ENCODE measurements at places on chromosomes 1 and 21. TPM values are rescaled to one million over a fixed set of nuclear protein-coding genes. Genes with fewer than 3 reads are reported as not detected.

- no peak for DNase-seq
These were observed 4.2 kb downstream of the RCAN3 start for GRCh38 chr1:24506691-24507381.

DNA sequence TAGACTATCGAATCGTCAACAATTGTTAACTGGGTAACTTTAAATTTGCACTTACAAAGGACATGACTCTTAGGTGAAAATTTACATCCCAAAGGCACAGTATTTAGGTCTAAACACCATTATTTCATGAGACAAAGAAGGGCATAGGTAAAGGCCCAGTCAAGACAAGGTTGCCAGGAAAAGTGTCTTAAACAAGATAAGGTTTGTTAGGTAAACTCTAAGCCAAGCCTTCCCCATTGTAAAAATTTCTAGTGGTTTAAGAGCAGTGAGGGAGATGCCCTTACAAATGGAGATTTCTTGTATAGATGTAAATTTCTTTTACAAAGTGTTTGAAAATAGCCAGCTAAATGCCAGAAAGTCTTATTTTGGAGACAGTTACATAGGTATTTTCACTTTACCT, 36.9 kb upstream of the FNBP1L start:
- DNase-seq, result no peak

GRCh38 chr1:67750691-67751054, 65.7 kb downstream of the GADD45A start:
- DNase-seq, result no peak

GRCh38 chr1:36516372-36517010, 33.8 kb upstream of the CSF3R start:
- DNase-seq, result no peak

GRCh38 chr1:168509875-168510791, 33.7 kb downstream of the XCL2 start:
- DNase-seq, result no peak

DNA sequence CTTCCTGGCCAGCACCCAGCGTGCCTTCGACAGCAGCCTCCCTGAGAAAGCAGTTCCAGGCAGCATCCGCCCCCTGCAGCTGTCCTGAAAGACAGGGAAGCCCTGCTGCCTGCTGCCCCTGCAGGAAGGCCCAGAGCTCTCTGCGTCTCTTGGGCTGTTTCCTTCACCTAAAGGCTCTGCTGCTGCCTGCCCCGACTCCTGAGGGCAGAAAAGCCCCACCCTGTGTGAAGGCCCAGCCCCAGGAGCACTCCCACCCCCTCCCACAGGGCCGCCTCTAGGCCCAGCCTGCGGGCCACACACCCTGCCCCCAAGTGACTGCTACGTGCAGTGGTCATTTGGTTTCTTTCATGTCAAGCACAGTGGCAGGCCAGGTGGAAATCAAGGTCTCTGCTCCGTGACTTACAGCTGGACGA, 12.4 kb downstream of the RIPK4 start:
- no peak for DNase-seq

- DNase-seq, result no peak
These were observed 68.9 kb downstream of the SNRPE start for GRCh38 chr1:203930342-203930741.

DNA sequence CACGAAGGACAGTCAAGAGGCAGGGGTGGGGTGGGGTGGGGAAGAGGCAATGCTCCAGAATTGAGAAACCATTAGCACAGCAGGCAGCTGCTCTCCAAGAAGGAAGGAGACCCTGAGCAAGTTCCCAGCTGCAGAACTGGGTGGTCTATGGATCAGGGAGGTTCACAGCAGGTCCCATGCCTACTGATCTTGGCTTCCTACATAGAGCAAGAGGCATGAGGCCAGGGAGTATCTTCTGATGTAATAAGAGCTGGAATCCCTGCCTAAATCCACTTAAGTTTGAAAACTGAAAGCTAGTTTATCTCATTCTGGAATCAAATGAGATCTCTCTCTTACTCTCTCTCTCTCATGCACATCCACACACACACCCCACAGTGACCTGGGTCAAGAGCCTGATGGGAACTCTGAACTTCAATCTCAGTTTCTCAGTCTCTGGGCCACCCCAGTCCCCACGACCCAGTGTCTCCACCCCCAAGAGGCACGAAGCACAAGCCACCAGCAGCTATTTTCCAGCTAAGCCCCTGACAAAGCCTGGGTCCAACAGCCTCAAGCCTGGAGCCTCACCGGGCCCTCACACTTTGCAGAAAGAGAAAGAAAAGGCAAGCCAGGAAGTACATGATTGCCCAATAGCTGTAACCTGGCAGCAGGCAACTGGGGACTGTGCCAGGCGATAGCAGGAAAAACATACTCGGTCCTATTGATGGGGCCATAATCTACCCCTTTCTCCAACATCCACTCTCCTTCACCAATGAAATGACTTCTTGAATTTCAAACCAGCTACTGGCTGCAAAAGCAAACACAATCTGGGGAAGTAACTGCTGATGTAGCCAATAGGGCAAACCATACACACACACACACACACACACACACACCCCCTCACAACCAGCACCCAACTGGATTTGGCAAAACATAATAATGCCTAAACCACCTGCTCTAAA, 2.2 kb downstream of the NUAK2 start:
- DNase-seq, result no peak

DNA sequence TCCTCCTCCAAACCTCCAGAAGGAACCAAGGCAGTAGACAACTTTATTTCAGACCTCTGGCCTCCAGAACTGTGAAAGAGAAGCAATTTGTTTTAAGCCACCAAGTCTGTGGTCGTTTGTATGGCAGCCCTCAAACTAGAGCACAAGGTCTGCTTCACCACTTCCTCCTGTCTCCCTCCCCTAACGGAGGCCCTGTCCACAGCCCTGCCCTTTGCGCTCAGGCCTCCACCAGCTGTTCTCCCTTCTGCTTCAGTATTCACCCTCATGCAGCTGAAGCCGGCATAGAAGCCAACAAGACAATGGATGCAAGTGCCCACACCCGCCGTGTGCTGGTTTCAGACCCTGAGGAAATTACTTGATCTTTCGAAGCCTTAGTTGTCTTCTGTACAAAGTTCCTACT, 364.1 kb downstream of the HHAT start:
- no peak for DNase-seq

DNA sequence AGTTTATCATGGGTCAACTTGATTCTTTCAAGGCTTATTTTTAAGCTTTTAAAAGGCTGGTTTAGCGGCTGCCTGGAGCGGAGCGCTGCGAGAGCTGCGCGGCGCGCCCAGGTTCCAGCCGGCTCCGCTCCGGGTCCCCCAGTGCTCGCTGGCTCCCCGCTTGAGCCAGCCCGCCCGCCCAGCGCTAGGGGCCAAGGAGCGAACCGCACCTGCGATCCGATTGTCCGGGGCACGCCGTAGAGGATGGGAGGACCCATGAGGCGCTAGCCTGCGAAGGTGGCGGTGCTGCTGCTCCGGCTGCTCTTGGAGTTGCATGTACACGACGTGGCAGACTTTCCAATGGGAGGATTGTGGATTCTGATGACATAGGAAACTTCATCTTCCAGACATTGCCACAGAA, 9.9 kb upstream of the CFHR4 start:
- DNase-seq, result no peak

- no peak for DNase-seq
These were observed 7.3 kb upstream of the DEDD start for GRCh38 chr1:161139766-161140165.

- DNase-seq, result no peak
These were observed 11.2 kb downstream of the PRMT2 start for GRCh38 chr21:46646541-46647154.

DNA sequence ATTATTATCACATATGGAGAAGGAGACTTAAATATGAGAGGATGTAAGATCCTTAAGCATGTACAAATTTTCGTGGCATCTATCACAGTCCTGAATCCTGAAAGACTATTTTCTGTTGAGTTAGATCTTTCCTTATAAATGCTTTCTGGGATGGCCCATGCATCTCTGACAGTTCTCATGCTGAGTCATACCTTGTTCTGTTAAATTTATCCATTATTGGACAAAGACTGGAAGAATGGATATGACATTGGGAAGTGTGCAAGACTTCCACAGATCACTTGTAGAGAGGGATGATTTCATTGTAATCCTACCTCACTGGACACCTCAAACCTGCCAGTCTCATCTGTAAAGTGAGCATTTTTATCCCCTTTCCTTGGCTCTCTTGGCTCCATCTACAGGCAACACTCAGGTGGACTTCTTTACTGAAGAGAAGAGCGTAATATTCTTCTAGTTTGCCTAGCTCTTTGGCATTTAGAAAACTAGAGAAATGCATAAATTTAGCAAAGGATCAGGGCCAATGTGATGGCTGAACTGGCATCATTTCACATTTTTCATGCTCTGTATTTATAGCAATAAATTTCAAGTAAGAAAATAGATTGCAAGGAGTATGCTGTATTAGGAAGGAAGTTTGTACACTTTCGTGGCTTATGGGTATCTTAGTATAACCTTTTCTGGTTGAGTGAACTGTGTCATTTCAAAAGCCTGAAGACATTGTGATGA, 128.2 kb downstream of the NFIA start:
- DNase-seq, result no peak

GRCh38 chr1:65593516-65593915, 173.0 kb downstream of the LEPR start:
- no peak for DNase-seq

GRCh38 chr1:96445302-96445701, 276.3 kb upstream of the PTBP2 start:
- no peak for DNase-seq

DNA sequence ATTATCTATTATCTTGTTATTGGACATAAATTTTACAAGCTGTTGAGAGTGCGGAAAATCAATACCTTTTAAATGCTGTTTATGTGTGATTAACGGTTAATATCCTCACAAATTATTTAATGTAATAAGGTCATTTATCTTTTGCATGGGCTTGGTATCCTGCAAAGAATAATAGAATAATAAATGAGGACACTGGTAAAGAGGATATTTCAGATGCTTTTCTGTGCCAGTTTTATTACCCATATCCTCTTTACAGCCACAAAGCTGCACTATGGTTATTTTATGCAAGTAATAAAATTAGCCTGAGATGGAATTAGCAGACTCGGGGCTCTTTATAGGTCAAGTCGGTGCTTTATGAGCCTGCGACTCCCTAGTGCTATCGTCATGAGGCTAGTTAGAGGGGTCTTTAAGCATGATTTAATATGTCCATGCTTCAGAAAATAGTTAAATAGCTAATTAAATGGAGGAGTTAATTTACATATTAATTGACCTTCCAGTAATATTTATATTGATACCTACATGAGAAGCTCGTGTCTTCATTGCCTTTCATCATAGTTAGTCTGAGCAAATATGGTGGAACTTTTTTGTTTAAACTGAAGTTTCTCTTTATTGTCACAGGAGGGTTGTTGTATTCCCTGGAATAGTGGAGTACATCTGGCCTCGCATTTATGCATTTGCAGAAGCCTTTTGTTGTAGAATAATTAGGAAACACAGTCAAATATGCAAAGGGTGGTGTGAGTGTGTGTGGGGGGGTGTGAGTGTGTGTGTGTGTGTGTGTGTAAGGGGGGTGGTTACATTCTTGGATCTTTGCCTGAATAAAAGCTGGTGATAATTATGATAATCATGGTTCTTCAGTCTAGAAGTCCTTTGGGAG, 120.3 kb downstream of the ATG4C start:
- DNase-seq, result no peak

DNA sequence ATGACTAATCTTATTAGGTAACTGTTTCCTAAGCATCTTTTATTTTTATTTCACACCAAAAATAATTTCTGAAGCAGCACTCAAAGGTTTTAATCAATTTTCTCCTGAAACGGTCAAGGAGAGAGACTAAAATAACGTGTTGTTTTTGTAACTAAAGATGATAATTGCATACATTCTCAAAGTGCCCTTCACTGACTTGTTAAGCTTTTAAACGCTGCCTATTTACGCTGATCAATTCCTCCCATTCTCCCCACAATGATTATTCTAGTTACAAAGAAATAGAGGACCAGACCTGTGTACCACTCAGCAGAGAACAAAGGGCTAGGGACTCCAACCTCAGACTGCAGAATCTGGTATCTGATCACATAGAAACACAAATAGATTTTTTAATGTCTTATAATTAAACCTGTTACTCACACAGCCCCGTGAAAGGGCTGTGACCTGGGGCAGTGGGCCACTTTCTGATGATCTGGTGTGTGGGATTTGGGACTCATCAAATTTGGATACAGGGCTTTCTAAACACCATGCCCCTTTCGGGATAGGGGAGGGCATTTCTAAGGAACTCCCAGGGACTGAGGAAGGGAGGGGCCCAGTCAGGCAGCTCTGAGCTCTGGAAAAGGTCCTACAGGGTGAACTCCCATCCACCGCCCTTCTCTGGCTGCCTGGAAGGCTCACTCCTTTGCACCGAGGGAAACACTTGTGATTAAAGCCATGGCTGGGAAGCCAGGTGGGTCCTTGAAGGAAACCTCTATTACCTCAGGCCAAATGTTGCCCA, 65.2 kb downstream of the BCAR3 start:
- no peak for DNase-seq

GRCh38 chr1:76687307-76688175, 179.7 kb upstream of the ST6GALNAC5 start:
- no peak for DNase-seq

GRCh38 chr1:154736841-154737240, 128.9 kb upstream of the ADAR start:
- DNase-seq, result no peak

Gene SHISAL2A
- not detected for total RNA-seq

Gene VSIG8
- total RNA-seq, result 0.07 TPM

Gene MRPS6
- total RNA-seq, result 32.8 TPM

Gene ALPL
- 5.1 TPM for total RNA-seq

Gene ACP6
- 10.1 TPM for total RNA-seq

Gene OR14K1
- total RNA-seq, result not detected

Gene PLEKHA6
- 48.9 TPM for total RNA-seq

Gene CCDC185
- not detected for total RNA-seq

Gene IL10
- total RNA-seq, result not detected

Gene SLC25A33
- total RNA-seq, result 14.2 TPM

Gene HMGCS2
- total RNA-seq, result not detected

All from kidney epithelial cell (primary cell).